ENCODE measurements at places on chromosomes 5 and 9.

DNA sequence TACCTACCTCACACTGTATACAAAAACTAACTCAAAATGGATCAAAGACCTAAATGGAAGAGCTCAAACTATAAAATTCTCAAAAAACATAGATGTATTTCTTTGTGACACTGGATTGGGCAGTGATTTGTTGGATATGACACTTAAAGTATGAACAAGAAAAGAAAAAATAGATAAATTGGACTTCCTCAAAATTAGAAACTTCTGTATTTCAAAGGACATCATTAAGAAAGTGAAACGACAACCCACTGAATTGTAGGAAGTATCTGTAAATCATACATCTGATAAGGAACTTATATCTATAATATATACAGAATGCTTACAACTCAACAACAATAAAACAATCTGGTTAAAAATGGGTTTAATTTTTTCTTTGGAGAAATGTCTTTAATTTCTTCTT is 96.7 kb downstream of the NRG2 start:
- no peak for DNase-seq

- DNase-seq: no peak
Observed at GRCh38 chr9:133130685-133131244, 9.7 kb upstream of the RALGDS start.

- no peak for DNase-seq
Observed at GRCh38 chr9:31323726-31324444, 1060.6 kb upstream of the ACO1 start.

DNA sequence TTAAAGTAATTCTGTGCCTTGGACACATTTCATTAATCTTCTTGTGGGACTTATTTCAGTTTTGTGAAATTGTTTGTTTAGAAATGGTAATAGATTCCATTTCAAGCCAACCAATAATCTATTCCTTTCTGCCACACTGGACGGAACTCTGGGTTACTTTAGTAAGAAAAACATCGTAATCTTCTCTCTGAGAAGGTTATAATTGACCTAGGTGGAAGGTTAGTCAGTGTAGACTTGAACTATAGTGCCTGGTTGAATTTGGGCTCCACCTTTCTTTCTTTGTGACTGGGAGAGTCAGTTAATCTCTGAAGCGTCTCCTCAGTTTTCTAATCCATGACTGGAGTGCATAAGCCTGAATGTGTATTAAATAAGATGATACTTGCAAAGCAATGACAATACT is 89.7 kb upstream of the PRLR start:
- DNase-seq: no peak

GRCh38 chr5:86118542-86118941 is 499.2 kb upstream of the COX7C start:
- DNase-seq: no peak

GRCh38 chr5:54387659-54388232 is 67.8 kb upstream of the HSPB3 start:
- DNase-seq: no peak

DNA sequence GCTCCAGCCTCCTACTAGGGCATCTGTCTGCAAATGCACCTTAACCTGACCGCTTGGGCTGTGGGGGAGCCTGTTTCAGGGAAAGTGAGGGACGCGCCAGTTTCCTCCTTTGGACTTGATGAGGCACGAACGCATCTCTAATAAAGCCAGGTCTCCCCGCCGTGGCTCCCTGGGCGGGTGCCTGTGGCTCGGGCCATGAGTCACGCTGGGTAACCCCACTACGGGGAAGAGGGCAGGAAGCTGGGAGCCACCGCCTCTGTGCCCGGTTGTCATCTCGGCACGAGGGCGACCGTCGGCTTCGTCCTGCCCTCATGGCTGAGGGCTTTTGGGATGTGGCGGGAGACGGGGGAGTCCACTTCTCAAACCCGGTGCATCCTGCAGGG is 12.1 kb downstream of the NOTCH1 start:
- DNase-seq: peak; percentile 55

GRCh38 chr9:124869466-124869985 is 7.6 kb downstream of the ARPC5L start:
- DNase-seq: no peak

DNA sequence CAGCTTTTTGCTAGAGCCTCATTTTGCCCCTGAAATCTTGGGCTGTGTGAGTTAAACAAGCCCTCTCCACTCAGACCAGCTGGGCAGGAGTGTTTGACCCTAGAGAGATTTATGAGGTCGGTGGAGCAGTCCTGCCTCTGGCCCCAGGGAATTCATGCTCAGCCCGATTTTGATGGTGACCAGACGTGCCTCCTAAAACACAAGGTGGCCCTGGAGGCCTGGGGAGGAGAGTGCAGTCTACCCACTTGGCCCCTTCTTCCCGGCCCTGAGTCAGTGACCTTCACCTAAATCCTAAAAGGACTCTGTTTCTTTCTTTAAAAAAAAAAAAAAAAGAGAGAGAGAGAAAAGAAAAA is 86.6 kb upstream of the SAP30L start:
- no peak for DNase-seq
